Brain (organoid and tissue), 16 donors: ENCODE measurements at places on chromosomes 1 and 21.

DNA sequence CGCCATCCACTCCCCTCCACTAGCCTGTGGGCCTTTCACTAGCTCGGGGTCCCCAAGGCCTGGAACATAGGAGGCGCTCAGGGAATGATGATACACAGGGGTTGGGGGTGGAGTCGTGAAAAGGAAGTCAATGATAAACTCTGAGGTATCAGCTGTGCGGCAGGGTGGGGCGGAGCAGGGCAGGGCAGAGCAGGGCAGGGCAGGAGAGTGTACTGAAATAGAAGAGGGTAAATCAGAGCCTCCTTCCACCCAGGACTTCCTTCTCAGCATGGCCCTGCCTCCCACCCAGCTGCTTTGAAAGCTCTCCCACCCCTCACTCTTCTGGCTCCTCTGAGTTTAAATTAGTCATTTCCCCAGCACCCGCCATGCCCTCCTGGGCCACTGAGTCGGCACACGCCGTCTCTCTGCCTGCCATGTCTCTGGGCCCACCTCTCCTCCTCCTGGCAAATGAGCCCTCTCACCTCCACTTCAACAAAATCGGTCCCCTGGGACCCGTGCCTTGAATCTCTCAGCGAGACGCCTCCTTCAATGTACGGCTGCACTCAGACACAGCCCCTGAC, 16.9 kb downstream of the CAPZB start:
- DNase-seq = no peak

DNA sequence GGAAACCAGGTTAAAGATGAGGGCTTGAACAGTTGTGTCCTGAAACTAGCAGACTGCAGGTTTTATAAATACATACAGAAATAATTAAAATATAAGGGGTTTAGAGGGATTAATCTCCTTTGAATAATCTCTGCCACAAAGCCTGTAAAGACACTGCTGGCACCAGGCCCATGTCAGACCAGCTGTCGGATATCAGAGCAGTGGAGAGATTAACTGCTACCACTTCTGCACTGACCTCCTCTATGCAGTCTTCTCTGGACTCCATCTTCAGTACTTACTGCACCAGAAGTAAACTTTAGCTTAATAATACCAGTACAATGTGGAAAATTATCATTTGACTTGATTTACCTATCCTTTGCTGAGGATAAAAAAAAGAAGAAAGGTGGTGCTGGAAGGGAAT, 128.6 kb downstream of the LHX4 start:
- DNase-seq = peak; percentile 82

DNA sequence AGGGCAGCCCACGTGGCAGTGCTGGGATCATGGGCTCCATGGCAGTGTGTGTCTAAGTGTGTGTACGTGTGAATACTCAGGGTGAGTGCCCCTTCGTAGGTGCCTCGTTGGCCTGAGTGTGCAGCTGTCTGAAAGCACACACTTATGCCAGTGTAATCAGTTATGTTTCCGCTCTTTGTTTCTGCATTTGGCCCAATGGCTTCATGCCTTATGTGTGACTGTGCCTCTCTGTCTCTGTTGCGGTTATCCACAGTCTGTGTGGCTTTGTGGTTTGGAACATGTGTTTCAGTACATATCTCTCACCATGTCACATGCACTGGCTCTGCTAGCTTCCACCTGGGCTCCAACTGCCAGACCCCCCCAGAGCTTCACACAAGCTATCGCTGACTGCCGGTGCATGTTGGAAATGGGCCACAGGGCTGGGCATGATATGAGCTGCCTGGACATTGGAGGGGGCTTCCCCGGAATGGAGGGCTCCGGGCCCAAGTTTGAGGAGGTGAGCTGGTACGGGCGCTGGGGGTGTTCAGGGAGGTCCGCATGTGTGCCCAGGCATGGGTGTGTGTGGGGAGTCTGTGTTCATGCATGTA, 70.3 kb upstream of the TINAGL1 start:
- DNase-seq = no peak

- no peak for DNase-seq
Measured at GRCh38 chr1:222769181-222769580, 32.2 kb downstream of the FAM177B start.
